IMR-90 (cell line): ENCODE measurements at places on chromosomes 1 and 21. TPM values are rescaled to one million over a fixed set of nuclear protein-coding genes. Genes with fewer than 3 reads are reported as not detected.

Gene PLA2G2A
- total RNA-seq: not detected in 2 replicates

Gene CASZ1
- total RNA-seq: under 0.01 and 0.18 TPM in 2 replicates

Gene KDF1
- not detected in 2 replicates for total RNA-seq

Gene GBP4
- not detected in 2 replicates for total RNA-seq

Gene NCAM2
- 5.0 and 5.6 TPM in 2 replicates for total RNA-seq

Gene FAM72C
- total RNA-seq: 0.72 and 0.83 TPM in 2 replicates

Gene ZMYND12
- under 0.01 TPM in 1 of 2 replicates, not detected in the other for total RNA-seq

Gene CORT
- total RNA-seq: not detected in 2 replicates

DNA sequence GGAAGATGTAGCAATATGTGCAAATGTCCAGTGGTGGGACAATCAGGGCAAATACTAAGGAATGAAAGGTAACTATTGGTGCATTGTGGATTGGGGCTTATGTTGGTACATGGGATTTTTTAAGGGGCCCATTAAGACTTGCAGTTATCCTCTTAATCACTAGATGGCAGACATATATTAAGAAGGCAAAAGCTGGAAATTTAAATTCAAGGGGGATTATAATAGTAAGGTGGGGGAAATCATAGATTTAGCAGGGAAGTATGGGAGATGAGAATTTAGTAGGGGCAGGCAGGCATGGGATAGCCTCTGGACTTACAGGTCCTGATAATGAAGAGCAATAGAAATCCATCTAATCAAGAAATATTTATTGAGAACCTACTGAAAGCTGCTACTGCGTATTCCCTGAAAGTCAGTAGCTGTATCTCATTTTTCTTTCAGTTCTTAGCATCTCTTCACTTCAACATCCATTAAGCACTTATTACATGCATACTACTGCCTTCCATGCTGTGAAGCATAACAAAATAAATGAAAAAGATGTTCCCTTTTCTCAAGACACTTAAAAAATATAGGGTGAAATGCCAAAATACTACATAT is 251.8 kb downstream of the CRB1 start:
- DNase-seq: peak; percentile 12

DNA sequence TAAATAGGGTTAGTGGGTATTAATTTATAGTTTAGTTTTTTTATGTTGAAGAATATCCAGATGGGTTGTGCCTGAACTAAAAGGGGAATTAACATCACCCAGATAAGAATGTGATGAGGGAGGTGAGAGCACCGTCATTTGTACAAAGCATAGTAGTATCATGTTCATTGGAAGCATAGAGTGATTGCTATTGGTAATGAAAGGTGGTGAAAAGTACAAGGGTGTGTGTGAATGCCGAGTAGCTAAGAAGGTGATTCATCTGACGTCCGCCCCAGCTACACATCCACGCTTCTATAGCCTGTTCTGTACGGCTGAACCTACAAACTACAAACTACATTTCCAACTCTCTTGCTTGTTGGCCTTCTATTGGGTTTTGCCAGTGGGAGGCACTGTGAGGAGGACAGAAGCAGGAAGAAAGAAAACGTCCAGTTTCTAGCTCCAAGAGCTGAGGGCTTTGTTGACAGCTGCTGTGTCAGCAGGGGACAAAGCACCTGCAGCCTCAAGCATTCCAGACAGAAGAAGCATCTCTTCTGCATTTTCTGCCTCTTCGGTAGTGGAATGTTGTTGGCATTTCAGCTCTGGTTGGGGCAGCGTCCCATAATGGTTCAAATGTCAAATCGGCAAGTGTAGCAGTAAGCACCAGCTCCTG is 404.8 kb downstream of the KCTD3 start:
- no peak for DNase-seq

DNA sequence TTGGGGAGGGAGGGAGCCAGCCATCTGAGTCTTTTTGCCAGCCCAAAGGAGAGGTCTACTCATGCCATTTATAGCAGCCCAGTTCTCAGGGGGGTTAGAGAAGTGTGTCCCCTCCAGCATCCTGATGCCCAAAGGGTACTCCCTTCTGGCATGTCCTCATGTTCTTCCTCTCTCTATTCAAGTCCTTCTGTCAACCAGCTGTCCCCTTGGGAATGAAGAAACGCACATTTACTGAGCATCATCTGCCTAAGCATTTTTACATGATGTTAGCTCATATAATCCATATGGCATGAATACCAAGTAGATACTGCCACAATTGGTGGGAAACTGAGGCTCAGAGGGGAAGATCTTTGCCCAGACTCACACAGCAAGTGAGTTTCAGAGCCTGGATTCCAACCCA is 14.8 kb upstream of the TACSTD2 start:
- DNase-seq: no peak

DNA sequence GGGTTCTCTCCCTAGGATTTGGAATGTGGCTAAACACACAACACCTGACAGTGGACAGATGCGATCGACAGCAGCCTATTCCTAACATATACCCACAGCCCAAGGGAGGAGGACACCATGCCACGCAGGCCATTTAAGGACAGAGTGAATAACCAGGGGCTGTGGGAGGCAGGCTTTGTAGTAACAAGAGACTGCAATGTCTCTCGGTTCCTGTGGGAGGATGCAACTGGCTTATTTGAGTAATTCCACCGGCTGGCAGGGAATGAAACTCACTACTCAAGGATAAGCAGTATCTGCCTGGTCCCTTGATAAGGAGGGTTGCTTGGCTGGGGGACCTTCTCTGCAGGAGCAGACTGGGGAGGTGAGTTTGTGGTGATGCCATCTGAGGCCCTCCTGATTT is 109.6 kb downstream of the PCP4 start:
- no peak for DNase-seq

DNA sequence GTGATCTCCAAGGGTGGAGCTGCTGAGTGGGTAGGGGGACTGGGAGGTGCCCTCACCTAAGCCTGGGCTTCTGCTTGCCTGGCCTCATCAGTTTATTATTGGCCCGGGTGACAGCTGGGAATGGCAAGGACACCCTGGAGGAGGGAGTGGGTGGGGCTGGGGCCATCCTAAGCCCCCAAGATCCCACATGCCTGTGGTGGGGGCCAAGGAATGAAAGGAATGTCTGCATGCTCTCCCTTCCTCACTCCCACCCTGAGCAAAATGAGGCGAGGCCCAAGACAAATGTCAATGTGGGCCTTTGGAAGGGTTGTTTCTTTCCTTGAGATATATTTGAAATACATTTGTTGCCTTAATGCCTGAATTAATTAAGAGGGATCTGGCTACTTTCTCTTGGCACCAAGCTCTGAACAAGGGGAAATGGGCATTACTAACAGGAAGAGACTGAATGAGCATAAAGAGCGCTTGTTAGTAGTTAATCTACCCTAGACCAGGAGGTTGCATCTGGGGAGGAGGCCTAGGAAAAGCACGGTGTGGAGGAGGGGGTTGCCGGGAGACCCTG is 19.7 kb upstream of the CHI3L1 start:
- DNase-seq: no peak

- DNase-seq: peak; percentile 85
Observed at GRCh38 chr1:1361982-1362423, 3.6 kb upstream of the MXRA8 start.

GRCh38 chr1:78651241-78651640 is 1.6 kb downstream of the IFI44 start:
- peak; percentile 13 for DNase-seq

GRCh38 chr1:20558191-20558590 is 5.8 kb downstream of the FAM43B start:
- DNase-seq: no peak

DNA sequence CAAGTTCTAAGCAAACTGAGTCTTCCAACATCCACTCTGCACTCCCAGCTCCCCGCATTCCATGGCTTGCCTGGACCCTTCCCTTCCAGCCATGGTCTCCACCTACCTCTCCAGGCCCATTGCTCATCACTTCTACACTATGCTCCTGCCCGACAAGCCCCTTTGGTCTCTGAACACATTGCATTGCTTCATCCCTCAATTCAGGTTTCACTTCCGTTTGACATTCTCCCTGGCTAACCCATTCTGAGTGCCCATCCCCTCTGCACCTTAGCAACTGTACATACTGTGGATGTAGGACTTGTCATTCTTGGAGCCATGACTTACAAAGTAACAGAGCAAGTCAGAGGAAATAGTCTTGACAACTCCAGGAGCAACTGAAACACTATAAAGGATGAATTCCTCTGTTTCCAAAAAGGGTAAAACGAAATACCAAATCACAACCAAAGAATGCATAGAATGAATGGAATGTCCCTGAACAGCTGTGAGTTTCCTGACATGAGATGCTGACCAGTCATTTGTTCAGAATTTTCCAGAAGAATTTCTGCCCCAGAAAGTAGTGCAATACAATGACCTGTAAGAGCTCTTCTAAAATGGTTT is 66.7 kb downstream of the KCNJ6 start:
- peak; percentile 83 for DNase-seq

- DNase-seq: peak; percentile 84
Observed at GRCh38 chr1:228085287-228085951, 2.9 kb downstream of the ARF1 start.

DNA sequence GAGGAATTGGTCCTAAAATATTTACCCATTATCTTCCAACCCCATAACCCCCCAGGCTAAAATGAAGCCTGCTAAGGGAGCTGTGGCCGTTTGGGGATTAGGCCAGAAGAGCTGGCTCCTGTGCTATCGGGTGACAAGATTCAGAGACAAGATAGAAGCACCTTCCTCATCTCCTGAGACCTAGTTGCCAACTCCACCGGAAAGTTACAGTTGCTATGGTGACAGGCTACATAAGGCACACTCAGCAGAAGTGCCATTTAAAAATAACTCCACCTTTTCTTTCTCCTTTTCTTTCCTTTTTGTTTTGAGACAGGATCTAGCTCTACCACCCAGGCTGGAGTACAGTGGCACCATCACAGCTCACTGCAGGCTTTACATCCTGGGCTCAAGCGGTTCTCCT is 43.6 kb upstream of the ROR1 start:
- DNase-seq: no peak

- no peak for DNase-seq
Observed at GRCh38 chr1:1202831-1203560, 3.4 kb downstream of the TNFRSF18 start.

GRCh38 chr21:16642353-16642752 is 870.5 kb upstream of the CXADR start:
- no peak for DNase-seq
